NCI-H1092 (cell line): ENCODE measurements at places on chromosomes 4 and X.

DNA sequence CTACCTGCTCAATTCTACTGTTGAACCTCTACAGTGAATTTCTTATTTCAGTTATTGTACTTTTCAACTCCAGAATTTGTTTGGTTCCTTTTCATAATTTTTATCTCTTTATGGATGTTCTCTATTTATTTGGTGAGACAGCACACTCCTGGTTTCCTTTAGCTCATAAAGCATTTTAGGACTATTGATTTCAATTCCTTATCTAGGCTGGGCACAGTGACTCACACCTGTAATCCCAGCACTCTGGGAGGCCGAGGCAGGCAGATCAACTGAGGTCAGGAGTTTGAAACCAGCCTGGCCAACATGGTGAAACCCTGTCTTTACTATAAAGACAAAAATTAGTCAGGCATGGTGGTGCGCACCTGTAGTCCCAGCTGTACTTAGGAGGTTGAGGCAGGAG, 57.7 kb downstream of the THOC2 start:
- DNase-seq = no peak

- no peak for DNase-seq
These were observed 60.8 kb downstream of the USP9X start for GRCh38 chrX:41145920-41146608.

- DNase-seq = no peak
These were observed 247.9 kb upstream of the PPP1R2C start for GRCh38 chrX:43025806-43026315.

- no peak for DNase-seq
These were observed 30.4 kb downstream of the SMIM43 start for GRCh38 chr4:121734571-121734970.

- DNase-seq = no peak
These were observed 2.7 kb downstream of the GEMIN8 start for GRCh38 chrX:14027036-14027435.

DNA sequence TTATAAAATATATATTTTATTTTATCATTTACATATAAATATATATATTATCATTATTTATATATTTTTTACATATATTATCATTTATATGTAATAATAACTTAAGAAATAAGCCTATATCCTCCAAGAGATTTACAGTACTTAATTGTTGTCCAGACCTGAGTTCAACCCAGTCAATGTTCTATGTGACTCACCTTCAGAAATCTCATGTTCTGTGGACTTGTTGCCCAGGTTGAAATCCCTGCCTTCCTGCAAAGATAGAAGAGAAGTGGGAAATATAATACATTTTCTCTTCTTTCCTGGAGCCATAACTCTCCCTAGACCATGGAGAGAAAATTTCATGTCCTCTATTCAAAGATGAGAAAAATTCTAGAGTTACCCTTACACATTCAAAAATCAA, 247.3 kb downstream of the PARM1 start:
- no peak for DNase-seq

GRCh38 chrX:47226071-47226470, 6.7 kb upstream of the USP11 start:
- DNase-seq = no peak

DNA sequence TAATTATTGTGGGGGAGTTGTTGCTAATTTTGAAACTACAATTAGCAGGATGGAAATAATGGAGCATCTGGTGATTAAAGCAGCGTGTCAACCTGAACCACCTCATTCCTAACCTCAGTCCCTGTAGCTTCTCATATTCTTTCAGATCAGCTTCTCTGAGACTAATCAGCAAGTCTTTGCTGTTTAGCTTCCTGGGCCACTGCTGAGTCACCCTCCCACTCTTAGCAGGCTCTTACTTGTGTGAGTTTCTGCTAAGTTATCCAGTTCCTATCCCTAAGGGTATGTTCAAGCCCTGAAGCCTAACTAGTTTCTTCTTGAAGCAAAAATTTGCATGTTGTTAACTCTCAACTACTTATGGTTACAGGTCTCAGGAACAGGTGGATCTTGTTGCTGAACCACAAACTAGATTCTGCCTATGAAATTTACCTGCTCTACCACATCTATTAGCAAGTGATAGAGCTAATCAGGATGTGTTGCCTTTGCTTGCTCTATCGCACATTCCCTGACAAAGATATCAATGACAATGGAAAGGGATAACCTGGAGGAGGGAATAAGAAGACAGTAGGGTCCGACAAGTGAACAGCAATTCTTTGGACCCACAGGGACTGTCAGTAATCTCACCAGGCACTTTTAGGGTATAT, 134.2 kb downstream of the EIF4E start:
- no peak for DNase-seq

- DNase-seq = no peak
These were observed 63.5 kb downstream of the PCDH18 start for GRCh38 chr4:137468836-137469235.

DNA sequence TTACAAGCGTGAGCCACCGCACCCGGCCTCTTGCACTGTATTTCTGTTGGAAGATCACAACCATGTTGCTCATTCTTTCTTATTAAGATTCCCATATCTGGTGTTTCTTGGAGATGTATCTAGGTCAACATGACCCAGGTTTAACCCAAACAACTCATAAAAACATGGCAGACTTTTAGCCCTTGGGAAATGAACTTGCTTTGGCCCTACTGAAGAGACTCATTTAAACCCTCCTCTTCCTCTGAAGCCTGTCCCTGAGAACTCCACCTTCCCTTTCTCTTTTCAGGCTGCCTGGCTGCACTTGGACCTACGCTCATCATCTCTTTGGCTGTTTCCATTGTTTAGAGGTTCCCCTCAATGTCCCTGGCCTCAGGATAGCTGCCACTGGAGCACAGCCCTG, 22.8 kb upstream of the OPN1LW start:
- no peak for DNase-seq

DNA sequence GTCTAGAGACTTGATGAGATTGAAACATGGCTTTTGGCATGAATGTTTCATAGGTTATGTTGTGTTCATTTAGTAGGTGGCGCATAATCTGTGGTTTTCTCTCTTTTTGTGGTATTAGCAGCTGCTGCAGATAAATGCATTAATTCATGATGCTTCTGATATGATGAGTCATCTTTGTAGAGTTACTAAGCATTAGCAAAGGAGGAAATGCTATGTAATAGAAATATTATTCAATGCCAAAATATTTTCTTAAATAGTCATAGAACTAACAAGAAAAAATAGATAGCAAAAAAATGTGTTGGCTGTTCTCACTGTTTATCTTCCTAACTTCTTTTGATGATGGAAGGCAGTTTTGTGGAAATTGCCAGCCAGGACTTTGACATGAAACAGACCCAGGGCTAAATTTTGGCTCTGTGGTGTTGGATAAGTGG, 3.6 kb downstream of the ZXDB start:
- no peak for DNase-seq

DNA sequence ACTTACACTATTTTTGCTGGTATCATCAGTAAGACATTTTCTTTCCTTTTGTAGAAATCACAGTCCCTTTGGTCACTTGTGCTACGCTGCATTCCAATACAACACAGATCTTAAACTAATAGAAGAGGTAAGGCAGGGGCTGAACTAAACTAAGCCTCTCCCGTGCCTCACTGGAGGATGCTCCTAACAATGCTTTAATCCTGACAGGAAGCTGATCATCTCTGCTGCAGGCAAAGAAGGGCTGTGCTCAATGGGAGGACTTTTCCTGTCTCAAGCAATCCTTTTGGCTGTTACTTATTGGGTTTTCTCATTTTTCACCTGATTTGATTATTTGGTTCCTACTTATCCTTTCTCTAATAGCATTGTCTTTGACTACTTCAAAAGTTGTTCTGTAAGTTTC, 583.1 kb downstream of the INPP4B start:
- no peak for DNase-seq

GRCh38 chrX:111687305-111687704, 6.3 kb downstream of the ALG13 start:
- no peak for DNase-seq

- no peak for DNase-seq
These were observed 829.3 kb downstream of the NLGN4X start for GRCh38 chrX:5399403-5399802.

- no peak for DNase-seq
These were observed 22.2 kb upstream of the CAMK2D start for GRCh38 chr4:113783701-113784100.

GRCh38 chrX:136829413-136829812, 48.7 kb upstream of the ARHGEF6 start:
- no peak for DNase-seq

GRCh38 chr4:62806816-62807215, 1602.4 kb downstream of the TECRL start:
- no peak for DNase-seq

DNA sequence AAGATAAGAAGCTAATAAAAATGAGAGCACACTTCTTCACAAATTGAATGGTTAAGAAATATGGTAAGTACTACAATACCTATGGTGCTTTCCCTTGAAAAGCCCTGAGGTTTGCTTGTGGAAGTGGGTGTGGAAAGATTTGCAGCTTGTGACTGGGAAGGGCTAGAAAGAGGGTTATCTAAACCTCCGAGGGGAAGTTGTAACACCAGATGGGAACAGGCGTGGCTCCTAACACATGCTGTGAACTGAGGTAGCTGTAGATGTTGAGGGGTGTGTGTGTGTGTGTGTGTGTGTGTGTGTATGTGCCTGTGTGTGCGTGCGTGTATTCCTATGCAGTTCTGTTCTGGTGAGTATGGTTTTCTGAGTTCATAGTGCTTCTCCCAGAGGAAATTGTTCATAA, 21.5 kb downstream of the FRMPD4 start:
- no peak for DNase-seq

DNA sequence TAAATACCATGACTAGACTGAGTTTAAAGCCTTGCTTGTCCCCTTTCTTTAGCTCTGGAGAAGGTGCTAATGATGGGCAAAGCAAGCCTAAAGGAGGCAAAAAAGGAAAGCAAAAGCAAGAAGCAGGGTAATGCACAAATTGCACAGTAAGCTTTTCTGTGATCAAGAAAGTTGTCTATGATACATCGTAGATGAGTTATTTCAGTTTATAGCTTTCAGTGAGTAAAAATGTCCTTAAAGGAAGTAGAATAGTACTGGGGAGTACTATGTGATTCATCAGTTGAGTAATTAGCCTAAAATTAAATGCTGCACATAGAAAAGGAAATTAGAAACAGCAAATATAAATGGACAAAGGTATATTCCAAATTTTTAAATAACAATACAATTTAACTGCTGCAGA, 50.2 kb upstream of the PDE5A start:
- no peak for DNase-seq

GRCh38 chrX:7580127-7580526, 262.8 kb upstream of the VCX start:
- DNase-seq = no peak

DNA sequence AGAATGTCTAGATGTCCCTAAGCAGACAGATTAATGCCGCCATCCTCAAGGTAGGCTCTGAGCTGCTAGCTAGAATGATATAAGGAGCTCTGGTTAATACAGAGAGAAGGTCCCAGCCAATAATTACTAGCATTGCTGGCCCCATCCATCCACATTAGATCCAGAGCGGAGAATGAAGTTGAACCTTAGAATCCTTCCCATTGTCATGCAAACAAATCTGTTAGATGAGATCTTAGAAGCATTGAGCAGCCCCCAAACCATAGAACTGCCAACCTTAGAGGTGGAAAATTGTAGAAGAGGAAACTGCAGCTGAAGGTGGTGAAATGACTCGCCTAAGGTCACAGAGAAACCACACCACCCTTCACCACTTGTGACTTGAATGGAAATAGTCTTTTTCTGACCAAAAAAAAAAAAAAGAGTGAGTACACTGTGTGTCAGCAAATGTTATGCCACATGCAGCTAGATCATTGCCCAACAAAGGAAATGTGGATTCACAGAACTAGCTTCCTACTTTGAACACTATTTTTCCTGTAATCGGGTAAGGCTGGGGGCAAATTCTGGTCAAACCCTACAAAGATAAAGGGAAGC, 162.1 kb downstream of the SMIM20 start:
- DNase-seq = no peak

GRCh38 chrX:144918936-144919335, 328.4 kb upstream of the SPANXN1 start:
- DNase-seq = no peak

DNA sequence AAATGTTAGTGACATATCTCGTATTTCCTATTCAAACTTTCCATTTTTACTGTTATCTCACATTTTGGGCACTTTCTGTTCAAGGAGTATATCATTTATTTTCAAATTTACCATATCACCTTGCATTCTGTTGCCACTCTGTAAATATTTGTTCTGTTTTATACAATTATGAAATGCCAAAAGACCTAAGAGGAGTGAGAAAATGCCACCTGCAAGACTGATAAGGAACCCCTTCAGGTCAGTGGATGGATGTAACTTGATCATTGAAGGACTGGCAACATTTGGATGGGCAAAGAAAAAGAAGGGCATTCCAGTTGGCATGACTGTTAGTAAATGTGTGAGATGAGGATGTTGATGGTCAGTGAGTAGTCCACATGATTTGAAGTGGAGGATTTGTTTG, 79.1 kb downstream of the OTC start:
- no peak for DNase-seq

DNA sequence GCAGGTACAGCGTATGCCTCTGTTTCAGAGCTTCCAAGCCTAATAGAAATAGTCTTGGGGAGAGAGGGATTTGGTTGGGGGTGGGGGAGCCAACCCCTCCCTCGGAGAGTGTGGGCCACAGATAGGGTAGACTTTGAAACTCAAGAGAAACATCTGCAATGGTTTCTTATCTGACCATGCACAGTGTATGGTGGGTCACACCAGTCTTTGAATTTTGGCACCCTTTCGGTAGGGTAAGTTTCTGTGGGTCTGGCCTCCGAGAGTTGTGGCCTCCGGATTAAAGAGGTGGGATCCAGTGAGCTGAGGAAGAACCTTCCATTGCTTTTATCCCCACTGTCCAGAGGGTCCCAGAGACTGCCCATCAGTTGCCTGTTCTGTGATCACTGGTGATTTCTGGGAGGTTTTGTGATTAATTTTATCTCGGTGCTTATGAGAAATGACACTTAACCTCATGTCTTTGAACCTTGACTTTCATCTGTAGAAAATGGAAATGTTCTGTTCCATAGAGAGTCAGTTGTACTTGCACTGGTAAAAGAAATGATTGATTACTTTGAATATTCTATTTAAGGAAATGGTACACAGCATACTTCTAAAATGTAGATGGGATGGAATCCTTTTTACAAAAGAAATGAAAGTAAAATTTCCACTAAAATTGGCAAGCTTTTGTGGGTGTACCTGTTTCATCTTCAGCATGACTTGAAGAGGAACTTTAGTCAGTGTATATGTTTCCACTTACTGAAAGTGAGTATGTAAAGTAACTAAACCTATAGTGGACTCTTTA, 62.7 kb downstream of the TMEM131L start:
- no peak for DNase-seq

GRCh38 chrX:65601126-65601525, 66.3 kb upstream of the MSN start:
- no peak for DNase-seq

- DNase-seq = no peak
These were observed 372.9 kb downstream of the NKX6-1 start for GRCh38 chr4:84126061-84126787.

GRCh38 chrX:47690175-47690574, 31.2 kb upstream of the UXT start:
- no peak for DNase-seq
